ENCODE measurements at places on chromosomes 6 and 20.

DNA sequence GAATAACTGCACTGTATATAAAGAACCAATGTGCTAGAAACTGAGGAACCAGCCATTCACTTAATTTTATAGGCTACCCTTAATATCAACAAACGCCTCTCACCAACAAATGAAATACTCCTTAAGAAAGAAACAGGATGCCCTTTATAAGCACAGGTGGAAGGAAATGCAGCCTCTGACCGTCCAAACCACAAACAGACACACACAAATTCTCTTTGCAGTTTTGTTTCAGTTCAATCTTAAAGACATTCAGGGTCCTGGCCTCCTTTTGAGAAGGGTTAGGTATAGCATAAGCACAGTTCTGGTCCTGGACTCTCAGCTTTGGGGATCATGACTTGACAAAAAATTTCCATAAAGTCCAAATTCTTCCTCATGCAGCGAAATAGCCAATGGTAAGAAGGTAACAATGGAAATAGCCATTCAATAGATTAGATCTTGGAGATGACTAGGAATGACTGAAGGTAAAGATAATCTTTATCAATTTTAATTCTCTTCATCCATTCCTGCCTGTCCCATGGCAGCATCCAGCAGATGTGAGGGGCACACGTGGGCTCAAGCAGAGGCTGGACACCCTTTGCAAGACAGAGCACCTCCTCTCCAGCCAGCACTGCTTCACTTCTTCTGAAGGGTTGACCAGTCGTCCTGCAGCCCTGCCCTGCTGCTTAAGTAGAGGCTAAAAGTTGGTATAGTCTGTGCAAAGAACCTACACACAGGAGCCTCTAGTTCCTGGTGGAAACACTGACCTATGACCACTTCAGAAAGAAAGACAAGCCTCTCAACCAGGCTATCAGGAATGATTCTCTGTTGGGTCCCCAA, 123.9 kb downstream of the CD83 start:
- no peak for DNase-seq

DNA sequence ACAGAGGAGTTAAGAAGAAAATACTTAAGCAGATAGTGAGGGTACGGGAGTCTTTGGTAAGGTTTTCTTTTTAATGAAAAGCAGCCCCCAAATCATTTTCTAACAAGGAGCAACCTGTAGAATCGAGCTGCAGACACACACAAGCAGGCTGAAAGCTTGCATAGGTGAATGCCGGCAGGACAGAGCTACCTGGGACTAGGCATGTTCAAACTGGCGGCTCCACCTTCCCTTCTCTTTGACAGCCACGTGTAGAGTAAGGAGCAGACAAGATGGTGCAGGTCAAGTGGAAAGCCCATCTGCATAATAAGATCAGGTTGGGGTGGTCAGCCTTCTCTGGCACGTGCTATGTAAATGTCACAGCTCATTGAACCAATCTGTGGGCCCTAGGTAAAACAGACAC, 1292.4 kb downstream of the EPHA7 start:
- DNase-seq = no peak

DNA sequence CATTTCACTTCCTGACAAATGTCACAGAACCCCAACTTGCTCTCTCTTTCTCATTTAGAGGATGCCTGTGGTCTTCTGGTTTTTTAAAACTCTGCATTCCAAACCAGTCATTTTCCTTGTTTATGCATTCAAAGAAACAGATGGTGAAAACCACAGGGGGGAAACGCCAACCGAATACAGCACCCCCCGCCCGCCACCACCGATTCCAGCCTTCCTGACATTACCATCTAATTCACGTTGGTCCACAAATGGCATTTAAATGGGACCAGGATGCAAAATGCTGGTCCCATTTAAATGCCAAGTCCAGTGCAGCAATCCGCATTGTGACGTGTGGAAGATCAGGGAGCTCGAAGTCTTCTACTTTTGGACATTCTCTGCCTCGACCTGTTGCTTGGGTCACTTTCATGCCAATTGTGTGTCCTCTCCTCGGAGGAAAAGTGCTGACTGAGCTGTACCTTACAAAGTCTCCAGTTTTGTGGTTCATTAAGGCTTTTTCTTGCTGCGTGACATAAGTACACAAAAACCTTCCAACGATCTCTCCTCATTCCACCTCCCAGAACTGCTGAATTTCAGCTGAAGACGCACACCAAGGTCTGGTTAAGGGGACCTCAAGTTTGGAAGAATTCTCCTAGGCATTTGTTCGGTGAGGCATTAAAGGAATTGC, 35.8 kb downstream of the NEDD9 start:
- DNase-seq = no peak

DNA sequence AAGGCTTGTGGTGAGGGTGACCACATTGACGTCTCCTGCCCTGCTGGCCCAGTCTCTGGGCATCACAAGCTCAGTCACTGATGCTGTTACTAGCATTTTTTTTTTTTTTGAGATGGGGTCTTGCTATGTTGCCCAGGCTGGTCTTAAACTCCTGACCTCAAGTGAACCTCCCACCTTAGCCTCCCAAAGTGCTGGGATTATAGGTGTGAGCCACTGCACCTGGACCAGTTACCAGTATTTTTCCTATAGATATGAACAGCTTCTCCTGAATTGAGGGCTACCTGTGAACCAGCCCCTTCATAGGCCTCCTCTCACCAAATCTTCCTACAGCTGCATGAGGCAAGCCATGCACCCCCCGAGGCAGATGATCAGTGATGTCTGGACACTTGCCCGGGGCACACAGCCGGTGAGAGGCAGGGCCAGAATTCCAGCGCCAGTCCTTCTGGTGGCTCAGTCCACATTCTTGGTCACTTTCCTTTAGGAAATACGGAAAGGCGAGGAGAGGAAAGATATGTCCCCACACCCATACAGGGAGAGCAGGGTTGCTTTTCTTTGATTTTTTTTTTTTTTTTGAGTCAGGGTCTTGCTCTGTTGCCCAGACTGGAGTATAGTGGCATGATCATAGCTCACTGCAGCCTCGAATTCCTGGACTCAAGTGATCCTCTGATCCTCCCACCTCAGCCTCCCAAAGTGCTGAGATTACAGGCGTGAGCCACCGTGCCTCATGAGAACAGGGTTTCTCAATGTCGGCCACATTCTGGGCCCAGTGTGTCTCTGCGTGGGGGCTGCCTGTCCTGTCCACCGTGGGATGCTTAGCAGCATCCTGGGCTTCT, 50.7 kb downstream of the UBE2V1 start:
- DNase-seq = no peak

GRCh38 chr6:124234801-124235200, 431.1 kb downstream of the NKAIN2 start:
- no peak for DNase-seq

GRCh38 chr20:5821627-5822215, 71.5 kb downstream of the SHLD1 start:
- no peak for DNase-seq

DNA sequence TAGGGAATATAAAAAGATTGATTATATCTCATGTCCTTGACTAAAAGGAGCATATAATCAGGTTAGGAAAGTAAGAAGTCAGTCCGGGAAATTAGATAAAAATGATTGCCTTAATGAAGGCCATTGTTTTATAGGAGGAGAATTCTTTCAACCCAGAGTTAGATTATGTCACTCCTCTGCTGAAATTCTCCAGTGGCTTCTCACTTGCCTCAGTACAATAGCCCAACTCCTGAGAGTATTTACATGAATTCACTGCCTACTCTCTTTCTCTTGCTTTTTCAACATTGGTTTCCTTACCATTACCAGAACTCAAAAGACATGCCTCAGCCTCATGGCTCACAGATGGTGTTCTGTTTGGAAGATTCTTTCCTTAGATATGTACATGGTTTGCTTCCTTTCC, 114.9 kb downstream of the EPHA7 start:
- no peak for DNase-seq

- DNase-seq = peak; percentile 59
Observed at GRCh38 chr6:114342086-114342825, 567 bp downstream of the HS3ST5 start.

DNA sequence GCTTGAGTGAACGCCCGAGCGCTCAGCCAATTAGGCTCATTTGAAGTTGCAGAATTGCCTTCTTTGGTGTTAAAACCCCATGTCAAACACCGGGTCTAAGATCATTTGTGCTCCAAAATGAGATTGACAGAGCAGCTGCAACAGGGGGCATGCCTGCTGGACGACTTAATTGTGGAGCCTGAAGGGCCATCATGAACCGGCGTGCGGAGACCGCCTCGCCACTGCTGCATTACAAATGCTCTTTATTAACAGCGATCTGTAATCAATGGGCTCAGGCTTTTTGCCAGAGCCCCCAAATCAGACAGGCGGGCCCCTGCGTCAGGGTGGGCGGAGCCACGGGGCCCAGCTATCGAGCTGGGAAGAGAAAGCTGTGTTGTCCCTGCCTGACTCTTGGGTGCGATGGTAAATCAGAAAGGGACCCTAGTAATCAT, 183.2 kb downstream of the SIM1 start:
- DNase-seq = peak; percentile 59

- no peak for DNase-seq
Observed at GRCh38 chr6:66986940-66987339, 1279.9 kb upstream of the EYS start.

DNA sequence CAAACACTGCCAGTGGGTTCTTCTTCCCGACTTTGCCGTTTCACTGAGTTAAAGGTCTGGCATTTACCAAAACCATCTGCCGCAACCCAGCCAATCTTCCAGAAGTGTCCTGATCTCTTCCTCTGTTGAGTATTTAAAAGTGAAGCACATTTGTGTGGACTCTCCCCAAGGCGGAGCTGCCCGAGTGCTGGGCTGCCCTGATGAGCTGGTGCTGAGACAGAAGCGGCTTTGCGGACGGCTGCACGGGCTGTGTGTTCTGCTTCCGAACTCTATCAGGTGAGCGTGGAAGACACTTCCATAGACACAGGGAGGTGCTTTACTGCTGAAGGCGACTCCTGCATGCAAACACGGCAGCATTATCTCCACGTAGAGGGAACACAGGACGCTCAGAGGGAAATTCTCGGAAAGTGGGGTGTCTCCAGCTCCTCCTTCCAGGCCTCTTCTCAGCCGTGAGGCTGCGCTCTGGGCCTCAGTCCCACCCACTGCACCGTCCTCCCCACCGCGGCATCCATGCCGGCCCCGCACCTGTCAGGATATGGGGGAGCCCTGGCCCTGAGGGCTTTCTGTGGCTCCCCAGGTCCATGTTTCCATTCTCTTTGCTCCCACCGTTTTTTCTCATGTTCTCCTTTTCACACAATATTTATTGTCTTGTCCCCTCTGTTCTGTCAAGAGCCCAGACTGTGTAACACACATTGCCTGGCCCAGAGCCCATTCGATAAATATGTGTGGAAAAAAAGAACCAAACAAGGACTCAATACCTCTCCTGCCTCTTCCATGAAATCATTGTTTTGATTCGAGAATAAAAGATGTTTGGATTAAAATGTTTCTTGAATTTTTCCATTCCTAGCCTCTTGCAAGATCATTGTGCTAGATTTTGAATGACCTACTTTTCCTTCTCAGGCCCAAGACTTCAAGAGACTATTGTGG, 205.1 kb downstream of the DLL1 start:
- no peak for DNase-seq

GRCh38 chr20:41623625-41624375, 5.6 kb upstream of the CHD6 start:
- DNase-seq = no peak

DNA sequence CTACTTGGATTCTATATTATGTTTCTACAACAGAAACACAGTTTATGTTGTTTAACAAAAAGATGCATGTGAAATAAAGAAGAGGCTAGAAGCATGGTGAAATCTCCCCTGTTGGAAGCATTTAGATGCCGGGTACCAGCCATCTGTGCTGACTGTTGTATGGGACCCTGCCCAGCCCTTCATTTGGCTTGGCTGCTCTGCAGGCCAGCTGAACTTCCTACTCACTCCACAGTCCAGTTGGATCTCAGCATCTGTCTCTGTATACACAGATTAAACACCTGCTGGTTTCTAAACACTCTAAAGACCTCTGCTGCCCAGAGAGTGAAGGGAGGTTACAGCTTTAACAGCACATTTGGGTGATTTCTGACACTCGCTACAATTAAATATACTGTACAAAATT, 228.3 kb downstream of the SLC35F1 start:
- no peak for DNase-seq

DNA sequence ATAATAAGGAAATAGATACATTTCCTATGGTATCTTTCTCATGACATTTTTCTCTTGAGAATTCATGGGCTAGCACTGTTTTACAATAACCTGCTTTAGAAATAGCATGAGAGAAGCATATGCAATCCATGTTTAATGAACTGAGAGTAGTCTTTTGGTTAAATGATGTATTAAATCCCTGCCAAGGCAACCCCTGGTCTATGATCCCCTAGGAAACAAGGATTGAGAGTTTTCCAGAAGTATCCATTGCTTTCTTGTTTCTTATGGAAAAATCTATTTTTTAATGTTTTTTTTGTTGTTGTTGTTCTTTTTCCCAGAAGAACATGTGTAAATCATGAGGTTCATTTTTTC, 390.5 kb upstream of the HSF2 start:
- DNase-seq = no peak

- DNase-seq = peak; percentile 14
Observed at GRCh38 chr6:72811971-72812421, 190.1 kb downstream of the KCNQ5 start.

- no peak for DNase-seq
Observed at GRCh38 chr6:80134065-80134464, 27.6 kb downstream of the BCKDHB start.

GRCh38 chr6:133890711-133891148, 1.8 kb downstream of the TCF21 start:
- DNase-seq = no peak

DNA sequence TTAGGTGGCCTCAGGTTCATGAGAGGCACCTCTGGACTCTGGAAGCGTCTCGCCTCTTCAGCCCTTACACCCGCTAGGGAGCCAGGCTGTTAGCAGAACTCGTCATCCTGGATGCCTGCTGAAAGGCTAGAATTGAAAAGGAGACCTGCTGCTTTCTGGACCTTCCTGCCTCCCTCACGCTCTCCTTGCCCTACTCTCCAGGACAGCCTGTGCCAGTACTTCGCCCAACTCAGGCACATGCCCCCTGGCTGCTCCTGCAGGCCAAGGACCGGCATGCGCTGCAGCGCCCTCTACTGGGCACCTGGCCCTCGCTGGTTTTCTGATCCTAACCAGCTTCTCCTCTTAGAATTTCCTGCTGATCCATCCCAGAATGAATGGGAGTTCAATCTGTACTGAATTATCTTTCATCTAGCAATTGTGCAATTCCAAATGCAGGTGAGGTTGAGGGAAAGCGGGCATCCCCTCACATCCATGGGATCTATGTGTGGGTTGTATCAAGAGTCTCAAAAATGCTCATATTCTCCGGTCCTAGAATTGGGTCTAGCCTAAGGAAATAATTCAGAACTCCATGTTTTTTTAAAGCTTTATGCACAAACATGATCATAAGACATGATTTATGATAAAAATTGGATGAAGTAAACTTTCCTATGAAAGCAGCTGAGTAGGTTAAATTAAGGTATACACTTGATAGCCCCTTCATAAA, 78.0 kb downstream of the PTPN1 start:
- peak; percentile 93 for DNase-seq

- no peak for DNase-seq
Observed at GRCh38 chr20:16001286-16001685, 572.0 kb downstream of the KIF16B start.

- DNase-seq = no peak
Observed at GRCh38 chr6:42555477-42556457, 8.1 kb upstream of the UBR2 start.
